ENCODE measurements at places on chromosomes 16 and 17.

- DNase-seq, result peak; percentile 75
Measured at GRCh38 chr16:1770328-1771187, 785 bp downstream of the NME3 start.

DNA sequence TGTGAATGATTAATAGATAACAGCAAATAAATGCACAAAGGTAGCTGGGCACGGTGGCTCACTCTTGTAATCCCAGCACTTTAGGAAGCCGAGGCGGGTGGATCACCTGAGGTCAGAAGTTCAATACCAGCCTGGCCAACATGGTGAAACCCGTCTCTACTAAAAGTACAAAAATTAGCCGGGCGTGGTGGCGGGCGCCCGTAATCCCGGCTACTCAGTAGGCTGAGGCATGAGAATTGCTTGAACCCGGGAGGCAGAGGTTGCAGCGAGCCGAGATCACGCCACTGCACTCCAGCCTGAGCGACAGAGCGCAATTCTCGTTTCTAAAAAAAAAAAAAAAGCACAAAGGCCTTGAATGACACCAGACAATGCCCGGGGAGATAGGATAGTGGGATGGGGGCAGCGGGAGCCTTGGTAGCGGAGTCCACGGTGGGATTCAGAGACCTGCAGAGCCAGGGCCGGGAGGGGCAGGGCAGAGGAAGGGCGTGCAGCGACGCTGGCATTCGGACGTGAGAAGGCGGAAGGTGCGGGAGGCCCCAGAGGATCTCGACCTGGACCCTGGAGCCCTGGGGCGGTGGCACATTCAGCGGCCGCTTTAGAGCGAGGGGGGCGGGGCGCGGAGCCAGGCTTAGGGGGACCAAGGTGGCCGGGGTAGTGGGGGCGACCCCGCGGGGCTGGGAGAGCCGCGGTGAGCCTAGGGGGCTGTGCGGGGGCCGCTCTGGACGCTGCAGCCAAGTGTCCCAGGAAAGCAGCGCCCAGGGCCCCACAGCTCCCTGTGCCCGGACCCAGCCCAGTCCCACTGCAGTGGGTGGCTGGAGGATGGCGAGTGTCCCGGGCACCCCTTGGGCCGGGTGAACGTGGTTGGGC, 999 bp upstream of the FLYWCH2 start:
- DNase-seq, result no peak

- no peak for DNase-seq
Measured at GRCh38 chr16:57377080-57377841, 5.0 kb downstream of the CX3CL1 start.

DNA sequence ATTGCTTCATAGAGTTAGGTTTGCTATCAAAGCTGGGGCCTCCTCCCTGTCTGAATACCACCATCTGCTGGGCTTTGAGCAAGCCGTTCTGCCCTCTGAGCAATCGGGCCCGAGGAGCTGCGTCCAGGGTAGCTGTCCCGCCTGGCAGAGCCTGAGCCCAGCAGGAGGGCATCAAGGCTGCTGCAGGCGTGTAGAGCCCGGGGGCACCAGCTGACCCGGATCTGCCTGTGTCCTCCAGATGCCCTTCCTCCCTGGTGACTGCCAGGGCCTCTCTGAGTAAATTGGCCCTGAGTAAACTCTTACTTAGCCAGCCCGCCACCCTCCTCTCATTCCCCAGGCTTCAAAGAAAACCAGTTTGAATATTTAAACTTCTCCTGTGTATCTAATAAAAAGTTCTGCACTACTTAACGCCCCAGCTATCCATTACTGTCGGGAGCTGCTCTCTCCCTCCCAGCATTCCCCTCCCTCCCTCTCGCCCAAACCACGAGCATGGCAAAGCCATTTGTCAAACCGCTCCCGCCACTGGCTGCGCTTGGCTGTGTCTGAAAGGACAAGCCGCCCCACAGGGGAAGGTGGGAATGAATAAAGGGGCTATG, 16.4 kb downstream of the CDK5RAP3 start:
- no peak for DNase-seq

- DNase-seq, result no peak
Measured at GRCh38 chr16:89094252-89094879, 714 bp downstream of the ACSF3 start.
